ENCODE measurements at places on chromosomes 3 and 15.

- no peak for DNase-seq
Measured at GRCh38 chr3:42090973-42091731, at the start of gene TRAK1. Gene TRAK1 (plus strand): TSS chr3:42091357. CDS start chr3:42091470, 113 bp downstream.

DNA sequence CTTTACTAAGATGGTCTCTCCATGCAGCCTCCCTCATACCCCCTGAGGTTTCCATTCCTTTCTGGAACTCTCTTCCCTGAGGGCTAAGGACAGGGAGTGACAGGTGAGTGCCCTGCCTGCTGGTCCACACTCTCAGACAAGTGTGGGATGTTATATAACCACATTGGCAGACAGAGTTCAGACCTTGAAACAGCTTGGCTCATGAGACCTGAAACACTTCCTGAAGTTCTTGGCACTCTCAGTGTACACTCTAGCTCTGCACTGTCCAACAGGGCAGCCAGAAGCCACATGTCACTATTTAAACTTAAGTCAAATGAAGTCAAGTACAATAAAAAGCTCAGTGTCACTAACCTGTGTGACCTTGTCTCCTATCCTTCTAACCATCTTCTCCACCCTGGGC, 188.5 kb downstream of the ZNF621 start:
- DNase-seq: no peak

DNA sequence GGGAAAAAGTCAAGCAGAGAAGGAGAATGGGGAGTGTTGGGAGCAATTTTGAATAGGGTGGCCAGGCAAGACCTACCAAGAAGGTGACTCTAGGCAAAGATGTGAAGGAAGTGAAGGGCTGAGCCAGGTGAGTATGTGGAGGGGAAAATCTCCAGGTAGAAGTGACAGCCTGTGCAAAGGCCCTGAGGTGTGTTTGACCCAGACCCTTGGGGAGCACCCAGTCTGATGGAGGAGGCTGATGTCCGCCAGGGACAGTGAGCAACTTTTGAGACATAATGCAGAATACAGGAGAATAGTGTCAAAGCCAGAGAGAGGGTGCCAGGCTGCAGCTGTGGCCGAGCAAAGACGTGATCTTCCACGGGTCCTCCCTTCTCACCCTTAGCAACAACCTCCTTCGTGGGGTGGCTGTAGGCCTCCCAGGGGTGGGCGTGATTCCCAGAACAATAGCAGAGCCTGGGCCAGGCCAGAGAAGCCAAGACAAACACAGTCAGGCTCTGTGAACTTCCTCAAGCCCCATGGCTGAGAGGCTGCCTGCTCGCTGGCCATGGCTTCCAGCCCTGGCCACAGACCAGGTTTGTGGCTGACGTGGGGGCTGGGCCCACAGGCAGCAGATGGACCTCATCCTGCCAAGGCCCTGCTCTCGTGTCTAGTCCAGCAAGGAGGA, 58.1 kb downstream of the SLC6A6 start:
- no peak for DNase-seq

DNA sequence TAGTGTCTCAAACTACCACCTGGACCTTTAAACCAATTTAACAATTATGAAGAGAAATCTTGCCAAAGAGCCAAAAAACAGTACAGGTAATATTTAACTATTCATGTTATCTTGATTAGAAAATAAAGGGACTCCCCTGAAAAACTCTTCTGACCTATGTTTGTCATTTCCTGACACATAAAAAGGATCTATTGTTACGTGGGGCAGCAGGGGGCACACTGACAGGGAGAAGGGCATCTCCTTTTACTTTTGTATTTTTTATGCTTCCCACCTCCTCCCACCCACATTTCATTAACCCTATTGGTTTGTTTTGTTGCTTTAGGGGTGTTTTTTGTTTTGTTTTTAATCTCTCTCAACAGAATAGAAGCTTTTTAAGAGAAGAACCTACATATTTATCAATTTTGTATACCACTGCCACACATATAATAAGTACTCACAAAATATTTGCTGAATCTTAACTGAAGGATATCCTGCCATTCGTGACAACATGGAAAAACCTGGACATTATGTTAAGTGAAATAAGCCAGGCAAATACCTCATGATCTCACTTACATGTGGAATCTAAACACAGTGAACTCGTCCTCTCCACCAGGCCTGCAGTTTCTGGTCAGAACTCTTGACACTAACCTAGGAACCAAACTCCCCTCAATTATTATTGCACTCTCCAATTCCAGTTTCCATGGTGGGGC, 17.7 kb downstream of the STAG1 start:
- DNase-seq: no peak

DNA sequence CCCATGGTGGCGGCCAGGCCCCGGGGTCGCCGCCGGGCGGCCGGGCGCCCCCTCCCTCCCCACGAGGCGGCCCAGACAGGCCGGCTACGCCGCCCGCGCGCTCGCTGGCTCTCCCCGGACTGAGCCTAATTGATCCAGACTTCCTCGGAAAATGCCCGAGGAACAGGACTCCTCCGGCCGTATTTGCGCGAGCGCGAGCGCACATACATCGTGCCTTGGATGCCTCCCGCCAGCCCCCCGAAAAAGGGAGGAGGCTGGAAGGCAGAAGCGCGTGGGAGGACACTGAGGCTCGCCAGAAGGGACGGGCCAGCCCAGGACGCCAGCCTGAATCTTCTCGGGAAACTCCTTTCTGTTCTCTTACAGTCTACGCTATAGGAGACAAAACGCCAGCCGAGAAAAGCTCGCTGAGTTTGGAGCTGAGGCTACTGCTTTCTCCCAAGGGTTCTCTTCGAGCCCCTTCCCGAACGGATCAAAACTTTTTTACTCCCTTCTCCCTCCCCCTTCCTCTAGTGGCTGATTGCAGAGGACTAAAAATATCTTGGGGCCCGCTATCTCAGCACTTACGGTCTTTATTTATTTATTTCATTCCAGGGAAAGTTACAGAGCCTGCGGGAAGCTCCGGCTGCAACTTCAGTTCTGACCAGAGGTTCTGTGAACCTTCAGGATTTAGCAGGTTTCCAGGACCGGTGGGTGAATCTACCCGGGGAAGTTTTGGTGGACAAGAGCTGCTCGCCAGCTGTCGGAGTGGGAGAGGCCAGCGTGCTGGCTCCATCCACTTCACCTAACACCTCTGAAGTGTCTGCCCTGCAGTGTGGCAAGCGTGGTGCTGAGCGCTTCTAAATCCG, at the start of gene PDZRN3:
Gene PDZRN3 (minus strand): TSS at position 121 of the 845 bp plus-strand sequence.
- peak; percentile 65 for DNase-seq

GRCh38 chr3:46371519-46372340, 984 bp downstream of the CCR5 start:
- no peak for DNase-seq

DNA sequence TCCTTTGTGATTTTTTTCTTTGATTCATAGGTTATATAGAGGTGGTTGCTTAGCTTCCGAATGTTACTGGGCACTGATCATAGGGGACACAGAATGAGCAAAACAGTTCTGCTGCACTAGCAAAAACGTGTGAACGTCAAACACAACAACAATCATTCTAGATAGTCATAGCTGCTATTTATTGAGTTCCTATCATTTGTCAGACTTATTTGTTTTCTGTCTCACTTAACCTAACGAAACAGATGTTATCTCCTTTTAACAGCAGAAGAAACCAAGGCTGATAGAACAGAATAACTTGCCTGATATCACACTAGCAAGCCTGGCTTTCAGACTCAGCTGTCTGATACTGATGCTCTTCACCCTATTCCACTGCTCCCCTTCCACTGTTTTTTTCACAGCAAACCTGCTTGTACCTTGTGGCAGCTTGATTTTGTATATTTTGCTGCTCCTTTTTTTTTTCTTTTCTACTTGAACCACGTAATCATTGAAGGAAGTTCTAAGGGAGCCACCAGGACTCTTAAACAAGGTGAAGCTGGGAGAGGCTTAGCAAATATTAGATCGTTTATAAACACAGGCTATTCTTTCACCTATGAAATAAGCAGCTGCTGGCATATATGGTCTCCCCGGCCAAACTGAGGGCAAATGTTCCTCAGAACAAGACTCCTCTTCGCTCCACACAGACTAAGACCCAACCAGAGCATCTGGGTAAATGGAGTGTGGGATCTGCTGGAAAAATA, 78.8 kb downstream of the MCF2L2 start:
- DNase-seq: peak; percentile 74

- DNase-seq: no peak
Measured at GRCh38 chr15:81940467-81941451, 105.1 kb downstream of the MEX3B start.

Data from DMS53 (cell line).